T-cell (primary cell): ENCODE measurements at places on chromosomes 2 and 18.

DNA sequence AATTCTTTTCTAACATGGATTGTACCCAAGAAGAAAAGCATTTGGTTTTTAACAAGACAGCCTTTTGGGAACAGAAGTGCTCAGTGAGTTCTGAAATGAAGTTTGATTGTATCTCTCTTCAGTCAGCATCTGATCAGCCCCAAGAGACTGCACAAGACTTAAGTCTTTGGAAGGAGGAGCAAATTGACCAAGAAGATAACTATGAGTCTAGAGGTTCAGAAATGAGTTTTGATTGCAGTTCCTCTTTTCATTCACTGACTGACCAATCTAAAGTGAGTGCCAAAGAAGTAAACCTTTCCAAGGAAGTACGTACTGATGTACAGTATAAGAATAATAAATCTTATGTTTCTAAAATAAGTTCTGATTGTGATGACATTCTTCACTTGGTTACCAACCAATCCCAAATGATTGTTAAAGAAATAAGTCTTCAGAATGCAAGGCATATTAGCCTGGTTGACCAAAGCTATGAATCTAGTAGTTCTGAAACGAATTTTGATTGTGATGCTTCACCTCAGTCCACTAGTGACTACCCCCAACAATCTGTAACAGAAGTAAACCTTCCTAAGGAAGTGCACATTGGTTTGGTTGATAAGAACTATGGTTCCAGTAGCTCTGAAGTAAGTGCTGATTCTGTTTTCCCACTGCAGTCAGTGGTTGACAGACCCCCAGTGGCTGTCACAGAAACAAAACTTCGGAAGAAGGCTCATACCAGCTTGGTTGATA, 31.2 kb downstream of the ZDBF2 start:
- no peak for DNase-seq

GRCh38 chr2:173028141-173028540, 47.5 kb upstream of the MAP3K20 start:
- no peak for DNase-seq

- no peak for DNase-seq
These were observed 56.2 kb upstream of the SLC39A10 start for GRCh38 chr2:195600778-195601177.

DNA sequence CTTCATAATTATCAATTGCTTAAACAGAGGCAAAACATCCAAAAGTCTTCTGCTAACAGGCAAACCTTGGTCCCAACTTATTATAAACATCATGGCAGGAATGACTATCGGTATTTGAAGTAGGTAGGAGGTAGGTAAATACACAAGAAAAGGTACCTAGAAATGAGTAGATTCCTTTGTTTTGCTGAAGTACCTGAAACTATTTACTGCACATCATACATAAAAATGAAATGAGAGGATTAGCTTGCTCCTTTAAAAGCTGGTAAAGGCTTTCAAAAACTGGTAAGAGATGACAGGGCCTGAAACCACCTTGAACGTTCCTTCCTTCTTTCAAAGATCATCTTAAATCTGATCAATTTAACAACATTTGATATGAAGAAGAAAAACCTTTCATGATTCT, 55.2 kb upstream of the MAPRE2 start:
- no peak for DNase-seq

DNA sequence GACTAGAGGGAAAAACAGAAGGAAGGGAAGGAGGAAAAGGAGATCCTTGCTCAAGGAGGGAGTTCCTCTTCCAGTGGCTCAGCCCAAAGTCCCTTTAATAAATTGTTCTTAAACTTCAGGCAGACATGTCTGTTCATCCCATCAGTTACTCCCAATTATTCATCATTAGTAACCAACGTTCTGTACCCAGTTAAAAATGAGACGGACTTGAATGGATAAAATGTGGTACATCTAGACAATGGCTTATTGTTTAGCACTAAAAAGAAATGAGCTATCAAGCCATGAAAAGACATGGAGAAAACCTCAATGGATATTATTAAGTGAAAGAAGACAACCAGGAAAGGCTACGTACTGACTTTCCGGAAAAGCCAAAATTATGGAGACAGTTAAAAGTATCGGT, 50.8 kb upstream of the ACSL3 start:
- DNase-seq, result no peak

- DNase-seq, result no peak
These were observed 819.7 kb upstream of the ZEB2 start for GRCh38 chr2:145339646-145340045.

- DNase-seq, result no peak
These were observed 30.9 kb upstream of the OSBPL6 start for GRCh38 chr2:178163395-178163794.

DNA sequence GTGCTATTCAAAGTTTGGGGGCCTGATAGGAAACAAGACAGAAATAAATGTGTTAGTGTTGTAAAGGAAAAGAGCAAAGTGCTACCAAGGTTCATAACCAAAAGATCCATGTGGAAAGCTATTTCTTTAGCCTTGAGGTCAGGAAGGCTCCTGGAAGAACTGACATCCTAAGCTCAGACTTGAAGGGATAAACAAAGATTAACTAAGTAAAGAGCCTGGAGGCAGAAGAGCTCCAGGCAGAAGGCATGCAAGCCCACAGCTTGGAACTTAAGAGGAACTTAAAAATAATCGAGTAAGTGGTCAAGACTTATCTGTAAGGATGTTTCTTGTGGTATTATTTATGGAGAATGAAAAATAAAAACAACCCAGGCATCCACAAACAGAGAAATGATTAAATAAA, 245.0 kb upstream of the MGAT5 start:
- DNase-seq, result no peak

DNA sequence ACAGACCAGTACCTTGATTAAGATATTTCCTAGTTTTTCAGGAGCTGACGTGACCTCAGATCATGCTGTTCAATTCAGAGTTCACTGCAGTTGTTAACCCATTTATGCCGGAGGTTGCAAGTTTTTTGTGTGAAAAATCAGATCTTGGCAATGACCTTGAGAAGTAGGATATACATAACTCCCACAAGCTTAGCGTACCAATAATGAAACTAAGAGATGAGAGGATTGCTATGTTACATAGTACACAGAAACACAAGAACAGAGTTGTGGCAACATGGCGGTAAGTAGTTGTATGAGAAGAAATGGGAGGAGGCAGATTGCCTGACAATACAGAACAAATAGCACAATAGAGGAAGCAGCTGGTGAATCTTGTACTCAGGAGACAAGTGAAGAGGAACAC, 39.1 kb downstream of the PPIG start:
- DNase-seq, result no peak

DNA sequence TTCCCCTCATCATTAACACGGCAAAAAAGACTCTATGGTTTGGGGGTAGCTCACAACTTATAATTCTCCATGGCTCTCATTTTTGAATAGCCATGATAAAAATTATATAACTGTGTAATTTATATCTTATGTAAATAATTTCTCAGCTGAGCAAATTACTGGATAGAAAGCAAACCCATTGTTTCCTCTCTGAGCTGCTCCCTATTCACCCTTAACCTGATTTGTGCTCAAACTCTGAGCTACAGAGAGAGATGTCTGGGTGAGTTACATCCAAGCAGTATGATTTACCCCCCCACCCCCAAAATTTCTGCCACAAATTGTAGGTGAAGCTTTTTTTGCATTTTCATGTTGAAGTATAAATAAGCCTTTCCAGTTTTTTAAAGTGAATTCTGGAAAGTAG, 123.7 kb downstream of the TFCP2L1 start:
- DNase-seq, result no peak

DNA sequence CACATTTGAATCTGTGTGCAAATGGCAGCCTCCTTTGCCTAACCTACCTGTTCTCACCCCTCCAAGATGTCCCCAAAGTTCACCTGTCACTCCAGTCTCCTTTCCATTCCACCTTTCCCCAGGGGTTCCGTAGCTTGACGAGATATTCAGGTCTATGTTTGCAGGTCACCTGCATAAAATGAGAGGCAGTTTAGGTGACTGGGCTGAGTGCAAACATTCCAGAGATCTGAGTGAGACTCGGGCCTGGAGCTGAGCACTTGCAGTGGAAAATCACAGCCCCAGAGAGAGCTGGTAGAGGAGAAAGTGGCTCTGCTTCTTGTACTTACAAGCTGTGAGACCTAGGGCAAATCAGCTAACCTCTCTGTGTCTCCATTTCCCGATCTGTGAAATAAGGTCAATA, 20.1 kb downstream of the CAPN14 start:
- no peak for DNase-seq
